Hematopoietic multipotent progenitor cell (in vitro differentiated cells): ENCODE measurements at places on chromosomes 5 and 9. TPM values are rescaled to one million over a fixed set of nuclear protein-coding genes. Genes with fewer than 3 reads are reported as not detected.

GRCh38 chr9:115657695-115658094 lies 495.9 kb upstream of the PAPPA start:
- no peak for DNase-seq

GRCh38 chr9:99057665-99058625 lies 47.0 kb upstream of the TGFBR1 start:
- peak; percentile 85 for DNase-seq

SPAAR gene
- total RNA-seq, result under 0.01 TPM

BAAT gene
- total RNA-seq, result not detected
